NCI-H187 (cell line): ENCODE measurements at places on chromosomes 11 and 22.

GRCh38 chr22:23230348-23231068 is 50.2 kb downstream of the BCR start:
- DNase-seq: no peak

DNA sequence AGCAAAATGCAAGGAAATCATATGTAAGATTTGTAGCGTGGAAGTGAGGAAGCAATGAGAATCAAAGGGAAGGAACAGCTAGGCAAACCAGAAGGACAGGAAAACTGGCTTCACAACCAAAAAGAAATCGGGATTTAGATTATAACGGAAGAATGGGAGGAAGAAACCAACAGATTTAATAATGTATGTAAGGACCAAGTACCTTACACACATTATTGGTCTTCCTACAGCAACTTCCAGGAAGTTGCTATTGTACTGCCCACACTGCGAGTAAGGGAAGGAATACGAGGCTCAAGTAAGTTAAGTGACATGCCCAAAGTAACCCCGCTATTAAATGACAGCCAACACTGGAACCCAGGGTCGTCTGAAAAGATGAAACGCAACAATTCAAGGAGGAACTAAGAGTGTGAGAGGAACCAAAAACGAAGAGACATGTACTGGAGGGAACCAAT is 473 bp downstream of the TXN2 start:
- DNase-seq: no peak

GRCh38 chr11:6628526-6628925 is 9.3 kb upstream of the TPP1 start:
- no peak for DNase-seq

DNA sequence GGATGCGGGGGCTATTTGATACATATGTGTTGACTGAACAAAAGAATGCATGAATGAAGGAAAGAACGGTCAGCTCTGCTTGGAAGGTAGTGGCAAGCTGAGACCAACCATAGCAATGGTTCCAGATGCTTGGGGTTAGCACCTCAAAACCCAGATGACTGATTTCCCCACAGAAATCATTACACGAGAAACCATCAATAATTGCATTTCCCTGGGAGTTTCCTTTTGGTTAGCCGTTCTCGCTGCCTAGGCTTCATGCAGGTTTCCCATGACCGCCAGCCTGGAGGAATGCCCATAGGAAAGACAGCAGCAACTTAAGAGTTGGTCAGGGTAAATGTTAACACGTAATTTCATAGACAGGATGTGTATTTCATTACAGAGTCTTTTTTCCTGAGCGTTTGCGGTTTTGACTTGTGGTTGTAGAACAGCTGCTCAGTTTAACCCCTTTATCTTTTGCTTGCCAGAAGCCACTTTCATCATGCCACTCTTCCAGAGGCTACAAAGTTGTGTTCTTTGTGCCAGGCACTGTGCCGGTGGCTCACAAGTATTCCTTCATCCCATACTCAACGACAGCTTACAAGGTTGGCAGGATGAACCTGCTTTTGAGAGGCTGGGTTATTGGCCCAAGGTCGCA is 2.8 kb downstream of the IL17RA start:
- no peak for DNase-seq

- no peak for DNase-seq
These were observed 4.5 kb upstream of the MYOD1 start for GRCh38 chr11:17714870-17715269.

DNA sequence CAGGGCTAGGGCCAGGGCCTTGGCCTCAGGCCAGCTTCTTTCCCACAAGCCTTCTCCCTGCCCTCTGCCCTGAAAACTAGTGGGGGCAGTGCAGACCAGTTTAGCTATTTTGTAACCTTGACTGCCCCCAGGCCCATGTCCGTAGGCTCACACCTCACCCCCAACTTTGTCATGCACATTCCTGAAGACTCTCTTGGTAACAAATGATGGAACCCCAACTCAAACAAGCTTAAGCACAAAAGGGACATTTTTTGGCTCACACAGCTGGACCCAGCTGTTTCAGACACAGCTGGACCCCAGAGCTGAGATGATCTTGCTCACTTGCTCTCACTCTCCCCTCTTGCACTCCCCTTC is 46.6 kb downstream of the KCNQ1OT1 start:
- no peak for DNase-seq

DNA sequence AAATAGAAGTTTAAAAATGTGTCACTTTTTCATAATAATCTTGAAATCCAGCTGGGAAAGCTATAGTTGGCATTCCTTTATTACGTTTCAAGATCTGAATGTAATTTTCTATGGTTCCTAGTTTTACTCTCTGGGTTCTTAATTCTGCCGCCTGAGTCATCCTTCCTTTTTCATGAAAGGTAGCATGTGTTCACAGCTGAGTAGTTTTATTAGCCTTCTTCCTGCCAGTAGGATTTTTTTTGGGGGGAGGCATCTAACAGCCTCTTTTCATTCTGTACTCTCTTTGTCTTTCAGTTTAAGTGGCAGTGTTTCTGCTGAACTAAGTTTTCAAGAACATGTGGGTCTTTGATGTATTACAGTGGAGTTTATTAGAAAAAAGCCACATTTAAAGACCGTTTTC is 36.5 kb downstream of the OR2AG2 start:
- no peak for DNase-seq

DNA sequence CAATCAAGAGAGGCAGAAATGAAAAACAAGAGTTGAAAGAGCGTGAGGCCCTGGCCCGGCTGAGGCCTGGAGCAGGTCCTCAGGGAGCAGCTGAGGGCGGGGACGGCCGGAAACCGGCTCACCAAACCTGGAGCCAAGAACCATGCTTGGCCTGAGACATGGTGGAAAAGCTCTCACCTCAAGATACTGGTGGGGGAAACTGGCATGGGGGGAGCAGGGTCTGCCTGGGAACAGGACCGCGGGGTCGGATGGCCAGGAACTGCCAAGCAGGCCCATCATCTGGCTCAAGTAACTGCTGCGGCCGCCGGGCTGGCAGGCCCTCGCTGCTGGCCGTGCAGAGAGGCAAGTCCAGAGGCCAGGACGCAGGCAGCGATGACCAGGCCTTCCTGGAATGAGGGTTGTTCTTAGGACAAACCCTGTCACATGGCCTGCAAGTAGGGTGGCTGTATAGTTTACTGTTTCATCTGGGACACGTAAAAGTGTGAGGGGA is 18.9 kb upstream of the WNT11 start:
- no peak for DNase-seq

GRCh38 chr11:76623171-76623883 is 47.2 kb downstream of the LRRC32 start:
- DNase-seq: no peak

- no peak for DNase-seq
These were observed 56.8 kb downstream of the MTMR2 start for GRCh38 chr11:95867105-95867504.

GRCh38 chr11:43585877-43586608 is 94.5 kb upstream of the HSD17B12 start:
- DNase-seq: no peak

DNA sequence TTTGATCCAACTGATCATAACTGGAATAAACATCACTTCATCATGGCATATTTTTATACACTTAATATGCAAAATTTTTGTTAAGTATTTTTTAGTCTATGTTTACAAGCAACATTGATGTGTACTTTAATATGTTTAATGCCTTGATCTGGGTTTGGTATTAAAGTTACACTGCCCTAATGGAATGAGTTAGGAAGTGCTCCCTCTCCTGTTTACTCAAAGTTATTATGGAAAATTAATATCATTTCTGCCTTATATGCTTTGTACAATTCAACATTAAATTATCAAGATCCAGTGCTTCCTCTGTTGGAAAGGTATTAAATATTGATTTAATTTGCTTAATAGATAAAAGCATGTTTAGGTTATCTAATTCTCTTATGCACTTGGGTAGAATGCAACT is 927.3 kb upstream of the RAG2 start:
- DNase-seq: no peak

GRCh38 chr11:128598506-128599150 is 11.3 kb upstream of the ETS1 start:
- no peak for DNase-seq

DNA sequence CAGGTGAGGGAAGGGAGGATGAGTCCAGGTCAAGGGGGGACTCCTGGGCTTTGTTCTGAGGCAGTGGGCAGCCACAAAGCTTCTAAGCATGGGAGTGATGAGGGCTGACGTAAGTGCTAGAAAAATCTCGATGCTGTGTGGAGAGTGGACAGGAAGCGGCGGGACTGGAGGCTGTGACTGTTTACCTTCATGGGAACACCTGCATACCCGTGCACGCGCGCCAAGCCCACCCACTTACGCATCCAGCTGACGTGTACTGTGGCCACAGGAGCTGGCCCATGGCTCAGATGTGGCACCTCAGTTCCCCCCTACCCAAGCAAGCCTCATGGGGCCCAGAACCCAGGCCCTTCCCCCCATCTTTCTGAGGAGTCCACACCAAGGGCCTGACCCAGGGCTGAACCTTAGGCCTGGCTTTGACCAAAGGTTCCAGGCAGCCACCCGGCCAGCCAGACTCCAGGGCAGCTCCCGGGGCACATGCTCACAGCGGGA is 14.0 kb downstream of the MYRF start:
- DNase-seq: no peak

- DNase-seq: no peak
These were observed 121.5 kb upstream of the RCN1 start for GRCh38 chr11:31969359-31969702.

- DNase-seq: no peak
These were observed 1.0 kb upstream of the ZNF143 start for GRCh38 chr11:9459667-9460321.

GRCh38 chr11:35618497-35619115 is 346 bp downstream of the FJX1 start:
- no peak for DNase-seq

- DNase-seq: no peak
These were observed 36.0 kb upstream of the MYH9 start for GRCh38 chr22:36423461-36424404.

DNA sequence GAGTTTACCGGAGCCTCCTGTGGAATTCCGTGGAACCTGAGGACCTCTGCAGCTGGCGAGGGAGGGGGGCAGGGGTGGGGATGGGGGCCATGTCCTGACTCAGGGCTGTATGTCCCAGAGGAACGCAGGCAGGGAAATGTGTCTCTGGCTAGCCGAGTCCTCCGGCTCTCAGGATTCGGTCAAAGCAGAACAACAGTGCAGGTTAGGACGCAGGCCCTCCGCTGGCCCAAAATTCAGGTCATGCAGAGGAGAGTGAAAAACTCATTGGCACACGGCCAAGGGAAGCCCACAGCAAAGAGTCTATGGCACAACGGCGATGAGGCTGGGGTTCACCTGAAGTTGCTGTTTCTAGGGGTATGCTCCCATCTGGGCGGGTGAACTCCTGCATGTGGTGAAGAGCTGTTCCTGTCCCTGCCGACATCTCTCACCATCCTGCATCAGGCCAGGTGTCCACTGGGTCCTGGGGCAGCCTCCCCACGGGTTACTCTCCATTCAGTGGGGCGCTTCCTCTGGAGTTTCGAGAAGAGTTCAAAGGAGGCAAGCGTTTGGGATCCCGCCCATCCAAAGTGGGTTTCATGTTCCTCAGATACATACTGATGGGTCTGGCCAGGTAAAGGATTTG is 1055.3 kb downstream of the BRD1 start:
- no peak for DNase-seq

DNA sequence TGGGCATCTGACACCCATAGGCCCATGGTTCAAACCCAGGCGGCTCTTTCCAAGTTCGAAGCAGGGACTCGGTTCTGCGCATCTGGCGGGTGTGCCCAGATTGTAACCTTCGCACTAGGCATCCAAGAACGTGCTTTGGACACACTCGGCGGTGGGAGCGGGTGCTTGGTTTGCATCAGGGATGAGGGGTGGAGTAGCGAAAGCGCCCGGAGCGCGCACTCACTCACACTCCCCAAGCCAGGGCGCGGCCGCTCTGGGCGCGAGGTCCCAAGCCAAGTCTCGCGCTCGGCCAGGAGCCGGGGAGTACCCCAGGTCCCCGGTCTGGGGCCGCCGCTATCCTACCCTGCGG is 243 bp upstream of the SYT9 start:
- no peak for DNase-seq

DNA sequence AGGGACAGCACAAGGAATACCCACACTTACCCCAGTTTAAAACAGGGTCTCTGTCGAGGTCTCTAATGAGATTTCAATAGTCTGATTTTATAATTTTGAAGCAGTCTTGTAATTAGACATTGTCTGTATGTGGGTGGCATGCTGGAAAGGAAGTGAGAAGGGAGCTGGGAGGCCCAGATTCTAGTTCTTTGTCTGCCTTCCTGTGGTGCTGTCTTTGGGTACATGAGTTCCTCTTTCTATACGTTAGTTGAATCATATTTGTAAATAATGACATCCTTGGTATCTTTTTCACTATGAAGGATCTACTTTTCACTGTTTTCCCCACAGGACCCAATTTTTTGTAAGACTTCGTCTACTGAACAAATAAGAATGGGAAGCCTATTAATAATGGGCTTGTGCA is 42.0 kb upstream of the TENM4 start:
- no peak for DNase-seq

DNA sequence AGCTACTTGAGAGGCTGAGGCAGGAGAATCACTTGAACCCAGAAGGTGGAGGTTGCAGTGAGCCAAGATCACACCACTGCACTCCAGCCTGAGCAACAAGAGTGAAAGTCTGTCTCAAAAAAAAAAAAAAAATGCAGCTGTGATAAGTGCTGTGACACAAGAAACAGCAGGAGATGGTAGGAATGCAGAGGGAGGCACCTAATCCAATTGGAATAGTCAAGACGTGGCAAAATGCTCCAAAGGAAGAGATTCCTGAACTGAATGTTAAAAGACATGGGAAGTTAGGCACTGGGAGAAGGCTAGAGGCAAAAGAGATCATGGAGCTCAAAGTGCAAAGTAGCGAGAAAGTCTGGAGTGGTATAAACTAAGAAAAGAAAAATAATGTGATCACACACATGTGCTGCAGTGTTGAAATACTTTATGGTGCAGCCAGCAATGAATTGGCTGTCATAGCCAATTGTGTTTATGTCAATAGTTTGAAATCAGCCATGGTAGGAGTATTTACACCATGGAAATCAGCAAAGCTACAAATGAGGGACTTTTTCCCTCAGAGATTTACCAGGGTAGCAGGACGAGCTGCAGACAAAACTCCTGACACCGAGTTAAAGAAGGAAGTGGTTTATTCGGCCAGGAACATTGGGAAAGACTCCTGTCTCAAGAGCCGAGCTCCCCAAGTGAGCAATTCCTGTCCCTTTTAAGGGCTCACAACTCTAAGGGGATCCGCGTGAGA is 40.9 kb upstream of the LIPT2 start:
- DNase-seq: no peak

- no peak for DNase-seq
These were observed 29.3 kb downstream of the LMO1 start for GRCh38 chr11:8234425-8234821.

DNA sequence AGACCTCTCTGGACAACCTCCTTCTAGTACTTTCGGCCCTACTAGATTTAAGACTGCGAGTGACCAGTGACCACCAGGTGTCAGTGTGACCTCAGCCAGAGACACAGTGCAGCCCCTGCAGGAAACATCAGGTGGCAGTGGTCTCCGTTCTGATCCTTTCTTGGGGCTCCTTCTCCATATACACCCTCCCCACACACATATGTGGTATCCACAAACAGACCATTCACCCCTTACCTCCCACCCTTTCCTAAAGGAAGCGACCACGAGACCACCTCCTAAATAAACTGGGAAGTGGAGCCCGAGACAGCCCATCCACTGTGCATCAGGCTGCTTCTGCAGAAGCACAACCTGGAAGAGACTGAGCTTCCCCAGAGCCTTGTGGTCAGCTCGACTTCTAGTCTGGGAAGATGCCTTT is 38.5 kb upstream of the CYP2D6 start:
- DNase-seq: no peak
